H9 (cell line): ENCODE measurements at places on chromosomes 1 and 21.

DNA sequence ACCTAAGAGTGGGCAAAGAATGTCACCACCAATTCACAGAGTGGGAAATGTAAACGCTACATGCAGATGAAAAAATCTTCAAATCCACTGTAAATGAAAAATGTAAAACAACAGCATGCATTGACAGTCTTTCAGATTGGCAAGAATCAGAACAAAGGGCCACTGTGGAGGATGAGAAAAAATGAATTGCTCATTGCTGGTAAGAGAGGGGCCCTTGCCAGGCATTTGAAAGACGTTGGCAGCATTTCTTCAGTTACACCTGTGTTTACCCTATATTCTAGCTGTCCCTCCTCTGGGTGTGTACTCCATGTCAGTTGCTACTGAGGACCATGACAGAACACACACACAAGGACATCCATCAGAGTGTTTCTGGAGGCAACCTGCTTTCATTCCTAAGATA is 25.8 kb upstream of the AADACL3 start:
- no peak for DNase-seq

DNA sequence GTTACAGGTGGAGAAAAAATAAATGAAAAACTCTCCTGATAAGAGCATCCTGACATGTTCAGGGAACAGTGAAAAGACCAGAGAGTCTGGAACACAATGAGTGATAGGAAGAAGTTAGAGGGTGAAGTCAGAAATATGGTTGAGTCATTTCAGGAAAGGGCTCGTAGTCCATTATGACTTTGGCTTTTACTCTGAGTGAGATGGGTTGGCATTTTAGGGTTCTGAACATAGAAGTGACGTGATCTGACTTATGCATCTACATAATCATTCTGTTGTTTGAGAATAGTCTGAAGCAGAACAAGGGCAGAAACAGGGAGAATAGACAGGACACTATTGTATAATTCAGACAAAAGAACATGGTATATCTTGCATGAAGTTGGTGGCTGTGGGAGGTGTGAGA is 5.8 kb downstream of the HMCN1 start:
- no peak for DNase-seq

- DNase-seq, result no peak
These were observed 23.5 kb upstream of the RSBN1 start for GRCh38 chr1:113835686-113836290.

- DNase-seq, result no peak
These were observed 89.3 kb downstream of the SIM2 start for GRCh38 chr21:36788120-36788638.

DNA sequence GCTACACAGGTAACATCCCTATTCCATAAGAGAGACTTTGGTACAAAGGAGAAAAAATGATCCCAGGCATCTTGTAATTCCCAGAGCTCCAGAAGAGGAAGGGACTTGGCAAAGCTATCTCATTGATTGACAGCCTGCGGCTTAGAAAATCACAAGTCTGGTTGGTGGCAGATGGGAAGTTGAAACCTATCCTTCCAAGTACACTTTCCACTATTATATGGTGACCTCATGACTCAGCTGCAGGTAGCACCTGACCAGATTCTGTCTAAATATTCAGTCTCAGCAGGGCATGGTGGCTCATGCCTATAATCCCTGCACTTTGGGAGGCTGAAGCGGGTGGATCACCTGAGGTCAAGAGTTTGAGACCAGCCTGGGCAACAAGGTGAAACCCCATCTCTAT is 89.9 kb downstream of the TIAM1 start:
- DNase-seq, result no peak

GRCh38 chr1:67780637-67781036 is 52.6 kb downstream of the GNG12 start:
- DNase-seq, result no peak

DNA sequence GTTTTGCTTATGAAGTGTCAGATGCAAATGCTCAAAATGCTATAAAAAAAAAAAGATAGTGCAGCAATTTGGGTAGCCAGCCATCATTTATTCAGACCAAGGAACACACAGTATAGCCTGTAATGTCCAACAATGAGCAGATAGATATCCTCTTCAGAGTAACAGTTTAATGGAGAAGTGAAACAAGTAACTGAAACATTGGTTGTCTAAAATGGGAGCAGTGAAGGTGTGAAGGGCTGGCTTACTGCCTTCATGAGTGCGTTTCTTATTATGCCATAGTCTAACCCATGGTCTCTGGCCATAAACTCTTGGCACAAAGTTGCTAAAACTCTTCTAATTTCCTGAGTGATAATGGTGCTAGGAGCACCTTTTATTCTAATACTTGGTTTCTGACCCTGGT is 11.4 kb downstream of the RGS5 start:
- DNase-seq, result no peak

GRCh38 chr1:119340861-119341261 is 27.7 kb upstream of the HAO2 start:
- DNase-seq, result peak; percentile 71

GRCh38 chr1:18104546-18105100 is 3.0 kb upstream of the IGSF21 start:
- DNase-seq, result no peak
